ENCODE measurements at places on chromosomes 7 and 10. TPM values are rescaled to one million over a fixed set of nuclear protein-coding genes. Genes with fewer than 3 reads are reported as not detected.

Gene PLA2G12B
- not detected for total RNA-seq

Gene SPDYE2
- total RNA-seq = not detected

Gene NUDT1
- total RNA-seq = 91.3 TPM

Gene HUS1
- 38.7 TPM for total RNA-seq

Gene EBF3
- total RNA-seq = 13.2 TPM

Gene STK31
- total RNA-seq = 0.08 TPM

Gene ZNF775
- total RNA-seq = 9.5 TPM

Gene GPNMB
- 0.85 TPM for total RNA-seq

Gene VAX1
- not detected for total RNA-seq

Gene RADIL
- 0.12 TPM for total RNA-seq

- DNase-seq = no peak
Measured at GRCh38 chr10:69897432-69897831, 95.7 kb downstream of the COL13A1 start.

DNA sequence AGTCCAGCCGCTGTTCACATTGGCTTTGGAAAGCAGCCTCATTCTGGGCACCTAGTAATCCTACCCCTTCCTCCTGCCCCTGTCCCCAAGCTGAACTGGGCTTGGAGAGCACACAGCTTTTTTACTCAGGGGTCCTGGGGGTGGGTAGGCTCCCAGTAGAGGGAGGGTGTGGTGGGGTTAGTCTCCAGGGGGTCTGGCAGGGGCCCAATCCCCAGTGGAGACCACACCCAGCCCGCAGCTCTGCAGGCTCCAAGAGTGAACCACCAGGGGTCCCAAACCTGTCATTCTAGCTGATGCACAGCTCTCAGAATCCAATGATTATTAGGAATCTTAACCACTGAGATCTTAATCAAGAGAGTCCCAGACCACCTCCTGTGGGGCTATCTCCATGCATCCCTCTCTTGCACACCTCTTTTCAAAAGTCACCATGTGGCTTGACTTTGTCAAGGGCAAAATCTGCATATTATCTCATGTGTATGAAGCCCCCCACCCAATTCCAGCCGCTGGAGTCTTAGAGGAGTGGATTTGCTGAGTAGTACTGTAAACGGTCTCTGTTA, 2.7 kb downstream of the HOXA11 start:
- no peak for DNase-seq

DNA sequence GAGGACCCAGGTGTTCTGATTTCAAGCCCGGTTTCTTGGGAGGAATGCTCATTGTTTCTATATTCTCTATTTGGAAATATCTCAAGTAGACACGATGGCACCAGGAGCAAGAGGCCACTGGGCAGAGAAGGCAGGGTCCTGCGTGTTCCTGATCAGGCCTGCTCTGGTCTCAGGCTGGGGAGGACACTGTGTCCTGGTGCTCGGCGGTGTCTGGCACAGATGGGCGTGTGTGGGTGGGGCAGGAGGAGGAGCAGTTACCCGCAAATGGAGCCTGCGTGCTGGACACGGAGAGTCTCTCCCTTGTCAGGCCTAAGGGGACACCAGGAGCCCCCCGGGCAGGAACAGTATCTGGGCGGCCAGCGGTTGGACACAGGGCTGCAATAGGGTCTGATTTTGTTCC, 25.9 kb upstream of the GOLGA7B start:
- no peak for DNase-seq

DNA sequence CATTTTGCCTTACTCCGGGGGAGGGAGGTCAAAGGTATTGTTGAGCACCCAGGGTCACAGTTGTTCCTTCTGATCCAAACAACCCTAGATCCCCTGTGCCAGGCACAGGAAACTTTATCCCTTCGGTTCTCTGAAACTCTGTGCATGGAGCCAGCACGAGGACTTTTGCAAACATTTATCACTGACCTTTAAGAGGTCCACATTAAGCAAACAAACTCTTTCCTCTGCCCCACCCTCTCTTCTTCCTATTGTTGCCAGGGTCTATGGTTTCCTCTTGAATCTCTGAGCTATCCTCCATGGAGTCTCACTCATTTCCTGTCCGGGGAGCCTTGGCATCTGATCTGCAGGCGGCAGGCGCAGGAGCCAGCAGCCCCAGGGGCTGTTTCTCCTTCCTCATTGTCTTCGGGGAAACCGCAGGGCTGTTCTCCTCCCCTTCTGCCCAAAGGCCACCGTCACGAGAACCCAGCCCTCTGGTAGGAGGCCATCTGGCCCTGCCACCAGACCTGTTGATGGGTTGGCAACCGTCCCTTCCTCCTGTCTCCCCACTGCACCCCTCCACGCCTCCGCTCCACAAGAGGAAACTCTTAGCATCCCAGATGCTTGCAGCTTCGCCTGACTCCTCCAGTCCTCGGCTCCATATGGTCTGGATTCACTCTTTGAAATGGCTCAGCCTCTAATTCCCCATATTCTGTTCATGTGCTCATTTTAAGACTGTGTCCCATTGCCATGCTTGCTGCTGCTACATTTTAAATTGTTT, 327.3 kb upstream of the NRP1 start:
- DNase-seq = peak; percentile 64

DNA sequence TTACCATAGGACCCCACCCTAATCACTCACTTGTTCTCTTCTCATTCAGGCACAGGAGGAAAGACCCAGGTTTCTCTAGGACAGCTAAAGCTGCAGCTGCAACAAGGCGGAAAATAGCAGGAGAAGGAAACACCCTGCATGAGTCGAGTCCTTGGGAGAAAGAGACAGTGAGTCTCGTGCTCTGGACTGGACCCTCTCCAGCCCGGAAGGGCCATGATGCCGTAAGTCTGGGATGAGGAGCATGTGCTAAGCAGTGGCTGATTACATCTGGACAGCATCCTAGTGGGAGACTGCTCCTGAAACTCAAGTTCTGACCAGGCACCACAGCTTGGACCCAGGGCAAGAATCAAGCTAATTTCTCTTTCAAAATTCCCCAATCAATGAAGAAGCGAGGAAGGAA, 39.4 kb downstream of the FBXW4 start:
- DNase-seq = no peak

GRCh38 chr7:81140775-81141174, 221.9 kb upstream of the SEMA3C start:
- DNase-seq = no peak

- no peak for DNase-seq
Measured at GRCh38 chr10:119496273-119496672, 46.2 kb downstream of the RGS10 start.

DNA sequence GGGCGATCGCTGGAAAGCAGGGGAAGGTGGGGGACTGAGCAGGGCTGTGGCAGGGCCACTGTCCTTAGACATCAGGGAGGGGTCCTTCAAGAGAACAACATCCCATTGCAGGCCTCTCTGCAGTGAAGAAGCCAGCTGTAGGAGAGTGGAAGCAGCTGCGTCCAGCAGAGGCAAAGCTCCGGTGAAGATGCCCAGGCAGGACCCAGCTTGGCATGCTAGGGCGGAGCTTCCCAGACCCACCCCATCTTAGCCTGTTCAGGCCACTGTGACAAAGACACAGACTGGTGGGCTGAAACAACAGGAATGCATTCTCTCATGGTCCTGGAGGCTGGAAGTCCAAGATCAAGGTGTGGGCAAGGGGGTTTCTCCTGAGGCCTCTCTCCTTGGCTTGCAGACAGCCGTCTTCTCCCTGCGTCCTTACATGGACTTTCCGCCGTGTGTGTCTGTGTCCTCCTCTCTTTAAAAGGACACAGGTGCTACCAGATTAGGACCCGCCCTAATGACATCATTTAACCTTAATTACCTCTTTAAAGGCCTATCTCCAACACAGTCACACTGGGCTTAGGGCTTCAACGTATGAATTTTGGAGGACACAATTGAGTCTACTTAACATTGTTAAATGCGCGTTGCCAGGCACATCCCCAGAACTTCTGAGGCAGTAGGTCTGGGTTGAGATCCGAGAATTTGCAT, 178.1 kb upstream of the GRB10 start:
- DNase-seq = no peak

GRCh38 chr7:98254951-98255610, 3.0 kb upstream of the TECPR1 start:
- no peak for DNase-seq

- peak; percentile 77 for DNase-seq
Measured at GRCh38 chr10:104218751-104219150, 13.4 kb downstream of the CFAP43 start.

DNA sequence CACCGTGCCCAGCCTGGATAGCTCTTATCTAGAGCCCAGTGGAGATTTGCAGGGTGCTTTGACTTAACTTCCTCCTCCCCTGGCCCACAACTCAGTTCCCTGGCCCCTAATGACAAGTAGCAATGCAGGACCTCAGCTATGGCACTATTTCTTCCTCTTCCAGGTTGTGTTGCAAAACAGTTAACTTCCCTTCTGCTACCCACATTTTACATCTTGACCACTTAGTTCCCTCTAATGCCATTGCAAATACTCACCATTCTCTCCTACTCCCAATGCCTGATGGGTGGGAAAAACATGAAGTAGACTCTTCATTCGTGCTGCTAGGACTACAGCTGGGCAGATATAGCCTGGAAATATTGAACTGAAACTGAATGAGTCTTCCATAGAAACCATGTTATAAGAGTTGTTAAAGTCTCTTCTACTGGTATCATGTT, 39.1 kb upstream of the FGL2 start:
- DNase-seq = no peak

DNA sequence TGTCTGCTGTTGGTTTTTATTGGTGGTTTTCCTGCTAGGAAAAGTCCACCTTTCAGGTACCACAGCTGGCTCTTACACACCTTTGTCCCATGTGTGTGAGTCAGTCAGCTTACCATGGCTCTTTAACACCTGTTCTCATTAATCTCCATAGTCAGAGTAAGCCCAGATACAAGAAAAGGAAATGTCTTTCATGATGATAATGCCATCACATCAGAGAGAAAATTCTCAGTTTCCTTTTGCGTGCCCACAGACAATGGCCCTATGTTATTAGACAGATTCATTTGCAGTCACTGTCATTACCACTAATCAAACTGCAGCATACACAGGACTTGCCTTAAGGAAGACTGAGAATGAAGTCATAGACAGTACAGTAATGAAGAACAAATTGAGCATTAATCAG, 1583.6 kb upstream of the LRRTM3 start:
- peak; percentile 70 for DNase-seq

DNA sequence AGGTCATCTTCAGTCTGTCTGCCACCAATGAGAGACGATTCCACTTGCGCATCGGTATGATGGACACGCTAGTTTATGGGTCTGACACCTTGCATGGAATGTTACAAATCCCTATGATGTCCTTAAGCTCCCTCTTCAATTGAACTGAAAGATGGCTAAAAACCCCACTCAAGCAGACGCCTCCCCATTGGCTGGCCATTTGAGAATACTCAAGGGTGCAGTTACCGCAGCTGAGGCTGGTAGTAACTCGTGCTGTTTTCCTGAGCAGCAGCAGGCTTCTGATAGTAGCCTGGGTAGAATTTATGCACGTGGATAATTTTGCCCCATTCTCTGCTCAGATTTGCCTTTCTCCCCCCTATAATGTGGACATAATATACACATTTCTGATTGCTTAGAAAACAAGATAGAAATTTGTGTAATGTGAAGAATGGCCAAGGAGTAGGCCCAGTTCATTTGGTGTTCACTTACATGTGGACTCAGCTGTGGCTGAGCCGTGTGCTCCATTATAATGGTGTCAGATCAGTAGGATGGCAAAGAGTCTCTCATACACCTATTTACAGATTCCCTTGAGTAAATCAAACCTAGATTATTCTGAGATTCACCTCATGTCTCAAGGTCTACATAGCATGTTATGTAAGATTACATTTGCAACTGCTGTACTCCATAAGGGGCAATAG, 142.8 kb downstream of the HIBADH start:
- no peak for DNase-seq

DNA sequence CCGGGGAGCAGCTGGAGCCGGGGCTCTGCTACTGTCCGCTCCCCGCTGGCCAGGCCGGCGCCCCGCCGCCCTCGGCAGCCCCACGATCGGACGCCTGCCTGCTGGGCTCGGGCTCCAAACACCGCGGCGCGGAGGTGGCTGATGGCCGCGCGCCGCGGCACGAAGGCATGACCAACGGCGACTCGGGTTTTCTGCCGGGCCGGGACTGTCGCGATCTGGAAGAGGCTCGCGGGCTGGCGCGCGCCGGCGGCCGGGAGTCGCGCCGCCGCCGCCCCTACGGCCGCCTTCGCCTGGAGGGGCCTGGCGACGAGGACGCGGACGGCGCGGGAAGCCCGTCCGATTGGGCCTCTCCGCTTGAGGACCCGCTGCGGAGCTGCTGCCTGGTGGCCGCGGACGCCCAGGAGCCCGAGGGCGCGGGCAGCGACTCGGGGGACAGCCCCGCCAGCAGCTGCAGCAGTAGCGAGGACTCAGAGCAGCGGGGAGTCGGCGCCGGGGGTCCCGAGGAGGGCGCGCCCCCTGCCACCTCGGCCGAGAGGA, 570 bp downstream of the TBC1D12 start:
- peak; percentile 39 for DNase-seq

DNA sequence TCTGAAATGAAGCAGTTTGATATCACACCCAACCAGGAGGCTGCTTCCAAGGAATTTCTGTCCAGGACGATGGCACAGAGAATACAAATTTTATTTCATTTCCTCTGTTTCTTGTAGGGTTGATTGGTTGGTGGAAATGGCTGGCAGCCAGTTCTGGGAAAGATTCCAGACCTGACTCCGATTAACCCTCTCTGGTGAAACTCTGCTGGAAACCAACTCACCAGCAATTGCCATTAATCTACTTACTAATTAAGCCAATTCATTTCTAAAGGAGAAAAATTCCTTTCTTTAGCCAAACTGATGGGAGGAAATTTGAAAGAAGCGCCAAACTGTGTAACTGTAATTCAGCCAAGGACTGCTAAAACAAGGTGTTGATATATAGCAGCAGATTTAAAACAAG, 10.7 kb downstream of the PTF1A start:
- DNase-seq = no peak

GRCh38 chr10:27482984-27483956, 20.8 kb upstream of the RAB18 start:
- DNase-seq = peak; percentile 14
